Cardiac septum (tissue), 1 donor: ENCODE measurements at places on chromosomes 6 and 20.
A peak's percentile ranks its signal among the peaks of the same experiment; 100 is the strongest.

GRCh38 chr6:163085861-163086623 is 328.5 kb upstream of the QKI start:
- no peak for DNase-seq

DNA sequence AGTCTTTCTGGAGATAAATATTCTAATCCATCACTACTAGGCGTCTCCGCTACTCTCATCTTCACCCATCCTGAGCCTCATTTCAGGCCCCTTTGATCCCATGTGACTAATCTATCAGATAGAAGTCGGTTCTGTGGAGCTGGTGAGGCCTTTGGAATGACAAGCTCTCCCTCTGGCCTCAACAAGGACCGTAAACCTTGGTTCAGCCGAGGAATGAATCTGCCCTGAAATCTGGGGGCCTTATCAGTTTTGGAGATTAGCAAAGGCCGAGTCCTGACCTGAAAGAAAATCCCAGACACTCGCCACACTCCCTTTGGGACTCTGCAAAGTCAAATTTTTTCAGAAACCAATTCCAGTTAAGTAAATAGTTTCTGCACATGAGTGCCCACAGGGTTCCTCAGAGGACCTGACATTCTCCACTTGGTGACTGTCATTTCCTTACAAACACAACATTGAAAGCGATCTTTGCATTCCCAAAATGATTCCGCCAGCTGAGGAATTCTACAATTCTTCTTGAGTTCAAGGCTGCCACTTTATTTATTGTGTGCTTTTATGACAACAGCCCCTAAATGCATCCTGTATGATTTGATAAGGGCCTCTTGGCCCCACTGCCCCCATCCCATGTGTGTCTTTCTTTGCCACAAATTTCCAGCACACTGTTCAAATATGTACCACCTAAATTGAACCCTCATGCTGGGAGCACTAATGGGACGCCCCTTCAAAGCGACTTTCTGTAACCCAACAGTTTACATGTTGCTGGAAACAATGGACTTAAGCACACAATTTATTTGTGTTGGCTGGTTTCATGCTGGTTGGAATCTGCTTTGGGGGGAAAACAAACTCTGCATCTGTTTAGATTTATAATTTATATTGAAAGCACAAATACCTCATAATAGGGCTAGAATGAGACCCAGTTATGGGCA is 10.0 kb upstream of the RIPOR3 start:
- no peak for DNase-seq

DNA sequence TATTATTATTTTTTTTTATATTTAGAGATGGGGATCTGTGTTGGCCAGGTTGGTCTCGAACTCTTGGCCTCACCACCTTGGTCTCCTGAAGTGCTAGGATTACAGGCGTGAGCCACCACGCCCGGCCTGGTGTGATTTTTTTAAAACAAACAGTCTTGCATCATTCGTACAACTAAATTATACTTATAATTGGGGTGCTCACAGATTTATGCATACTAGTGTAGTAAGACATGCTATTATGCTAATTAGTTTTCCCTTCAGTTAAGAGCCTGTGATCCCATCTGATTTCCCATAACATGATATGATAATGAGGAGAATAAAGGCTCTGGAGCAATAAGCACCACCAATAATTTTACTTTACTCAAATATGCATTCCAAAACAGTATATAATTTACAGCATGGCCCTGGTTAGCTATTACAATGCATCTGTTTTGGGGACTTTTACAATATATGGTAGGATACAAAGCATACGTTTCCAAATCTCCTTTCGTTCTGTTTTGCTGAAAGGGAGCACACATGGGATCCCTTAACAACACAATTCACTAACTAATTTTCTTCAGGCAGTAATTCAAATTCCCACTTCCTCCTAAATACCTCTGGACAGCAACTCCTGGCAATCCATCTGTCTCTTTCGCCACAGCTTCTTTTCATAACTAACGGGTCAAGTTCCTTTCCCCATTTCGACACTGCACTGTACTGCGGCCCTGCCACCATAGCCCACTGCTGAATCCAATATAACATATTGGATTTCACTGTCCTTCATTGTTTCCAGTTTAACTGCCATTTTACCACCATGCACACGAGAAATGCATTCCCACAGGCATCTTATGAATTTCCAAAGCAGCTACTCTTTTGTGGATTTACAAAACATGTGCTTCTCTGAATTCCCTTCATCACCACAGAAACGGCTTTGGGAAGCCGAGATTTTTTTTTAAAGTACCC is 1.7 kb downstream of the NUDT3 start:
- DNase-seq, result no peak

GRCh38 chr6:148769304-148769968 is 22.6 kb downstream of the UST start:
- DNase-seq, result no peak

DNA sequence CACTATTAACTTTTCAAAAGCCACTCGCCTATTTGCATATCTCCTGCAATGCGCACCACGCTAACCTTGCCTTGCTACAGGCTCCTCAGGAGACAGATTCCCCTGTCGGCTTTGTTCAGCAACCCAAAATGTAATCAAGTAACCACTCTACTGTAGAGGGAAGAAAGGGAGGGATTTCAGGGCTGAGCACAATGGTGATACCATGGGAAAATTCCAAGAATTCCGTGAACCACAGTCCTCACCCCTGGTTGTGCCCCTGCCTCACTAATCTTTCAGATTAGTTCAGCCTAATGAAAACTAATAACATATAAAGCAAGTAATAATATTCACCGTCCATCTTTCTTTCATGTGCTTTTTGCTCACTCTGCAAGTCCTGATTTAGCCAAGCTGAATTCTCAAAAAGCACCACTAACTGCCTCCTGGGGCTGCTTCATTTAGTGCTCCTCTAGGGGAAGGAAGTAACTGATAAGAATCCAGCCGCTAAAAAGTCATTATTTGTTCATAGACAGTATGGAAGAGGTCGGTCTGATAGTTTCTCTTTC is 6.6 kb downstream of the CITED2 start:
- no peak for DNase-seq

DNA sequence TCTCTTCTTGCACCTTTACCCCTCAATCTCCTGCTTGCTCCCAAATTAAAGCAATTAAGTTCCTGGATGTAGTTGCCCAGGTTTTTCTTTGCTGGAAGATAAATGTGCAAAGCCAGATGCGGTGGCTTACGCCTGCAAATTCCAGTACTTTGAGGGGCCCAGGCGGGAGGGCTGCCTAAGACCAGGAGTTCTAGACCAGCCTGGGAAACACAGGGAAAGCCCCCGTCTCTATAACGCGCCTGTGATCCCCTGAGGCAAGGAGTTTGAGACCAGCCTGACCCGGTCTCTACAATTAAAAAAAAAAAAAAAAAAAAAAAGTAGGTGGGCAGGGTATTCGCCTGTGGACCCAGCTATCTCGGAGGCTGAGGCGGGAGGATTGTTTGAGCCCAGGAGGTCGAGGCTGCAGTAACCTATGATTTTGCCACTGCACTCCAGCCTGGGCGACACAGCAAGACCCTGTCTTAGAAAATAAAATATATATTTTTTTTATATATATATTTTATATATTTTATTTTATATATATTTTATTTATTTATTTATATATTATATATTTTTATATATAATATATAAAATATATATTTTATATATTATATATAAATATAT is 461 bp upstream of the DCDC2 start:
- no peak for DNase-seq

DNA sequence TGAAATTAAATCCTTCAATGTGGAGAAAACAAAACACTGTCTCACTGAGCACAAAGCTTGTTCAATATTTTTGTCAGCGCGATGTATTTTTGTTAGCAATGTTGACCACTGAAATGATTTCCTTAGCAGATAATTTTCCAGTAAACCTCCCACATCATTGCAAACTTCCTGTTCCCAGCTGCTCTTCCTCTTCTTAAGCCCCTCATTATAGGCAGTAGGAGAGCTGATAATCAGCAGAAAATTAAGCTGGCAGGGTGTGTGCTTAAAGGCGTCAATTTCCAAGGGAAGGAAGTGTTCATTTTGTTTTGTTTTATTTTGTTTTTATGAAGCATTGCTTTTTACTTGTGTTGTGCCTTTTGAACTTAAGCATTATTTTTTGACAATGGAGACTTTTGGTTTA is 29.1 kb upstream of the TMEM14A start:
- DNase-seq, result no peak

DNA sequence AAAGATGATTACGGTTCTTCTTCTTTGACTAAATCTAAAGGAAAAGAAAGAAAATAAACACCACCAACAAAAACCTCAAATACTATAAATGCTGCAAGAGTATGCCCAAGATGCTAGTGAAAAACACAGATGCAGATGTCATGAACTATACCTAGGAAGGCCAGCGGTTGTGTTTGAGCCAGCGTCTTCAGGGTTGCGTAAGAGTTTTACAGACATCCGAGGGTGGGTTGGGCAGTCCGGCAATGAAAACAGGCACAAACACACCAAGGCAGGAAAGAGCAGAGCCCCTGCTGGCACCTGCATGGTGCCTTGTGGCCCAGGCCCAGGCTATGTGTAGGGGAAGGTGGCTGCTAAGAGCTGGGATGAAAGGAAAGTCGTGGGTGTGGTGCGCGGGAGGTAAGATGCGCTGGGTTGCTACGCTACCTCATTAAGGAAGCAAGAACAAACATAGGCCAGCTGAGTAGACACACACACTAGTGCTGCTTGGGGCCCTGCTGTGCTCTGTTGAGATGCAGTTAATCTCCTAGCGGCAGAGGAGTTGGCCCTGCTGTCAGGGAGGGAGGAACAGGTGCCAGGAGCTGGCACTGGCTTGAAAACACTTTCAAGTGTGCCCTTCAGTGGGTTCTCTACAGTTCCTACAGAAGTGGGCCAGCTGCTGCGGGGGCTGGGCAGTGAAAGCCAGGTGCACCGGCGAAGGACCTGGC is 170.2 kb upstream of the PLN start:
- DNase-seq, result no peak

DNA sequence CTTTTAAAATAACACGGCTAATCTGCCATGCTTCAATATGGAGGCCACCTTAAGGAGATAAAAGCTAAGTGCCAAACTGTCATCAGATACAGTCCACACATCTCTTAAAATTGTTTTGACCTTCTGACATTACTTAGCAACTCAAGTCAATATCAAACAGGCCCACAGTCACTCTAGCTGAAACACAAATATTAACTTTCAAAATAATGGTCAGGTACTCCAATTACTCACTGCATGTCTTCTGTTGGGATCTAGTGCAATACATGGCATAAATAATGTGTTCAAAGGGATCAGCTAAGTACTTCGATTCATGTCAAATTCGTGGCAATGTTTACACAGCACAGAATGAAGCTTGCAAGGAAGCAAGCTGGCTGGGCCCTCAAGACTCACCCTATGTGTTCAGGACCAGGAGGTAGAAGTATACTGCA is 133.9 kb upstream of the BEND6 start:
- no peak for DNase-seq

- DNase-seq, result no peak
These were observed 108.1 kb downstream of the TMEM200A start for GRCh38 chr6:130473886-130474285.

DNA sequence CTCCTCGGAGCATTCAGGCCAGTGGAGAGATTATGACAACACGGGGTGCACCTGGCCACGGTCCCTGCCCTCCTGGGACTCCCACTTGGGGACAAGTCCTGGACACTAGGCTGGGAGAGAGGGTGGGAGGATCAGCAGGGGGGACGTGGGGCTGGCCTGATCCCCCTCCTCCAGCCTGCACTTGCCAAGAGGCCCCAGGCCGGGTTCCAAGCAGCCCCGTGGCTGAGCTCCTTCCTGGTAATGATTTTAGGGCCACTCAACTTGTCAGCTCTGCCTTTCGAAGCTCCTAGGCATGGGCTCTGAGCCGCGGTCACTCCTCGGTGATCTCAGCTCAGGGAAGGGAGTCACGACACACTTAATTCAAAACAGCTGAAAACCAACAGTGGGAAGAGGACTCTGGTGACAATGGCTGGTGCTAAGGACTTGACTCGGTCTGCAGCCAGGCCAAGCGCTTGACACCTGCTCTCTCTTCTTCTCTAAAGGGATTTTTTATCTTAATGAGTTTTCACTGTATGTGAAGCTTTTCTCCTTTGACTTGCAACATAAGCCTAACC is 161.7 kb downstream of the BMP7 start:
- DNase-seq, result no peak

- peak; percentile 61 for DNase-seq
These were observed 48.5 kb downstream of the MYH7B start for GRCh38 chr20:35004051-35004725.

DNA sequence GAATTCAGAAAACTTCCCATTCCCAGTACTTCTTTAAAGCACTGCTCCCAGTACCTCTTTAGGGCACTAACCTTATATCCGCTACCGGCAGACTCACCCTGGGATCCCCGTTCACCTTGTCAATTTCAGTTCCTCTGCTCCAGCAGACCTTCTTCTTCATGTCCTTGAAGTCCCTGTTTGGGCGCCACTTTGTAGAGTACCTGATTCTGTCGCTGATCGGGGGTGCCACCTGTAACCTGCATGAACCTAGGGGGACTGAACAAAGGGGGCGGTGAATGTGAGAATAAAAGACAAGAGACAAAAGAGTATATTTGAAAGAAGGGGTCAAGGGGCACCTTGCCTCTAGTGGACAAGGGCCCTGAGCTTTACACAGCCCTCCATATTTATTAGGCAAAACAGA is 4.9 kb upstream of the GINS1 start:
- no peak for DNase-seq

GRCh38 chr6:37137201-37138090 is 32.5 kb upstream of the PIM1 start:
- DNase-seq, result no peak

- no peak for DNase-seq
These were observed 113.8 kb downstream of the PLEKHG1 start for GRCh38 chr6:150713487-150713886.

DNA sequence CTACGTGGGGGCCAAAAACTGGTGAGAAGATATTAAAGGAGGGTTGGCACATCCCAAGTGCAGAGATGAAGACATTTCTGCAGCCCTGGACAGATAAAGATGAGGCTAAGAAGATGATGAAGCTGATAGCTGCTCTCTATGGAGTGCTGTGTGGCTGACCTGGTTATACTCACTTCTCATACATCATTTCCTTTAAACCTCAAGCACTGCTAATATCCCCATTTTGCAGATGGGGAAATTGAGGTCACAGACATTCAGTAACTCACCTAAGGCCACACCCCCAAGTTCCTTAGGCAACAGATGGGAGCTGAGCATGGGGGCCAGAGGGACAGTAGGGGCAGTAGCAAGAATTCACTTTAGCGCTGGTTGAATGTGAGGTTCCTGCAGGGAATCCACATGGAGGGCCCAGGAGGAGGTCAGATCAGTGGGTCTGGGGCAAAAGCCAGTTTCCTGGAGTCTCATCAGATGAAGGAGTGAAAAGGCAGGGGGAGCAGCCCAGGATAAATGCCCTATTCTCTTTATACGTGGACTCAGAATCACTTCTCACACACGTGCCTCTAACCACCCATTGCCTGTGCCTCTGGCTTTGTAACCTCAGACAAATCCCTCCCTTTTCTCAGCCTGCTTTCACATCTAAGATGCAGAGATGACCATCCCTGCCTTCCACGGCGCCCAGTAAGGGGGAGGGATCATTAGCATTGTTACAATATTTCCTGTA is 125.8 kb downstream of the NFATC2 start:
- DNase-seq, result no peak

DNA sequence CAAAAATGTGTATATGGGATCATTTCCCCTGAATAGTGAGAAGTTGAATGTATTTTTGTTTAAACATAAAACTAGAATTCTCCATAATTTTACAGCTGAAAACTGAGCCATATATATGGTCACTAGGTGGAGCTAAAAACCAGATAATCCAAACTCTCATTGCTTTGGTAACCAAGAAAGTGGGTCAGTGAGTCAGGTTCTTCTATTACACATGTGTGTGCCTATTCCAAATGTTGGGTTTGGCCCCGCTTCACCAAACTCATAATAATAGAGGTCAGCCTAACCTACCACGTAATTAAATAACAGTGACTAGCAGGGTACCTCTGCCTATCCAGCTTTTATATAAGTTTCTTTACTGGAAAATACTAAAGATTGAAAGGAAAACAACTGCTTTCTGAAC is 19.3 kb upstream of the RNGTT start:
- no peak for DNase-seq
